ENCODE measurements at places on chromosomes 1 and 21.

- DNase-seq, result no peak
Measured at GRCh38 chr1:241730031-241730430, 78.0 kb downstream of the WDR64 start.

DNA sequence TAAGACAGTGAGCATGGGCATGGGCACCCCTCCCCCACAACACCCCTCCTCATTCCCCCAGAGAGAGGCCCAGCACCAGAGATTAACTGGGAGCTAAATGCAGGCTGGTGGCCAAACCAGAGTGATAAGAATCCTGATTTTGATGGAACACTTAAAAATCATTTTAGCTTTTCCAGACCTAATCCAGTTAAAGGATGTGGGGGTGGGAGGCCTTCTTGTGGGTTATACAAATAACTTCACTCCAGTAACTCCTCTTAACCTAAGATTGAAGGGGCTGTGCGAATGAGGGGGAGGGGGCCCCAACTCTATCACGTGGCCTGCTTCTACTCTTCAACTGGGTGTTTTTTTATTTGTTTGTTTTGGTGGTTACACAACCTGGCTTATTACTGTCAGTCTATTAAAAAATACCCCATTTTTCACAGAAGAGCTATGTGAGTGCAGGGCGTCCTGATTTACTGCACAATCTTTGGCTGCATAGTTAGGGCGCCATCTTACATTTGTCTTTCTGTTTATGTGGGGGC, 398.1 kb upstream of the LYPLAL1 start:
- DNase-seq, result no peak

DNA sequence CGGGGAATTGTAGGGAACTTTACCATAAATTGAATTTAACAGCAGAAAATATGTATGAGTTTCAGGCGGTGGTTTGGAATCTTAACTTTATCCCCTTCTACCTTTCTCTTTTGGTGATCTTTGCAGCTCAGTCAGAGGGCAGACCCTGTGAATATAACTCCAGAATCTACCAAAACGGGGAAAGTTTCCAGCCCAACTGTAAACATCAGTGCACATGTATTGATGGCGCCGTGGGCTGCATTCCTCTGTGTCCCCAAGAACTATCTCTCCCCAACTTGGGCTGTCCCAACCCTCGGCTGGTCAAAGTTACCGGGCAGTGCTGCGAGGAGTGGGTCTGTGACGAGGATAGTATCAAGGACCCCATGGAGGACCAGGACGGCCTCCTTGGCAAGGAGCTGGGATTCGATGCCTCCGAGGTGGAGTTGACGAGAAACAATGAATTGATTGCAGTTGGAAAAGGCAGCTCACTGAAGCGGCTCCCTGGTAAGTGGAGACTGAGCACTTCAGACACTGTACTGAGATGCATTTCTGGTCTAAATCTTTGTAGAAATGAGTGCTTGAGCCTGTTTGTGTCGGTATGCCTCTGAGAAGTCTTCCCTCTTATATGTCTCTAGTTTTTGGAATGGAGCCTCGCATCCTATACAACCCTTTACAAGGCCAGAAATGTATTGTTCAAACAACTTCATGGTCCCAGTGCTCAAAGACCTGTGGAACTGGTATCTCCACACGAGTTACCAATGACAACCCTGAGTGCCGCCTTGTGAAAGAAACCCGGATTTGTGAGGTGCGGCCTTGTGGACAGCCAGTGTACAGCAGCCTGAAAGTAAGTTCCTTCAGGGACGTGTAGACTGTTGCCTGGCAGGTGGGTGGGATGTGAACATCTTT, 1.5 kb downstream of the CCN1 start:
- DNase-seq, result no peak

GRCh38 chr1:226987179-226987536, 47.1 kb downstream of the COQ8A start:
- DNase-seq, result no peak

- DNase-seq, result no peak
Measured at GRCh38 chr1:166859597-166859996, 16.5 kb downstream of the TADA1 start.

DNA sequence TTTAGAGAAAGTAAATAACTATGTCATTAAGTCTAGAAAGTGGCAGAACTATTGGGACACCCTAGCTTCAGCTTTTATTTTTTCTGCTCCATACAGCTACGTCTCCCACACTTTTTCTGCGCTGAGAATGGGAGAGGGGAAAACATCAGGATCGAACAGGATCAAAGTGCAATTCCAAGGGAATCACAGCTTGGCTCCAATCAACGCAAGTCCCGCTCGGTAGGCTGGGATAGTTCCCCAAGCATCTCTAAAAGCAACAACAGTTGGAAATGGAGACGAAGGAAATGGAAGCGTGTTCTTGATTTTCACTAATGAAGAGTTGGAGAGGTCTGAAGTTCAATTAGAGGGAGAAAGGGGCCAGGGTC, 536 bp downstream of the HMGCL start:
- DNase-seq, result no peak

GRCh38 chr1:92998821-92999220, 37.6 kb upstream of the DIPK1A start:
- DNase-seq, result no peak

DNA sequence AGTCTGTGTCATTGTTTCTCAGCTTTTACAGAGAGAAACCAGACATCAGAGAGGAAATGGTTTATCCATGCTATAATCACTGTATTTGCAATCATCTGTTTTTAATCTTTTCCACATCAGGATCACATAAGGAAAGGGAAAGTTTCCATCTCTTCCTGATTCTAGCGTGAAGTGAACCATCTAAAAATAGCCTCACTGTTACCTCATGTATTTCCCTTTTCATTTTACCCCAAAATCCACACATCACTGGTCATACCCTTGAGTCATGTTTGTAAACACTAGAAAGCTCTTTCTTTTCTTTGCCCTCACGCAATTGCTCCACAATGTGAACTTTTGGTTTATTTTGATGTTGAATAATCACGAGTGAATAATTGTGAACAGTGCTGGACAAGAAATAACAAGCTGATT, 146.0 kb downstream of the PLA2G4A start:
- DNase-seq, result no peak

- DNase-seq, result peak; percentile 37
Measured at GRCh38 chr1:117653732-117654492, 48.1 kb downstream of the TENT5C start.

DNA sequence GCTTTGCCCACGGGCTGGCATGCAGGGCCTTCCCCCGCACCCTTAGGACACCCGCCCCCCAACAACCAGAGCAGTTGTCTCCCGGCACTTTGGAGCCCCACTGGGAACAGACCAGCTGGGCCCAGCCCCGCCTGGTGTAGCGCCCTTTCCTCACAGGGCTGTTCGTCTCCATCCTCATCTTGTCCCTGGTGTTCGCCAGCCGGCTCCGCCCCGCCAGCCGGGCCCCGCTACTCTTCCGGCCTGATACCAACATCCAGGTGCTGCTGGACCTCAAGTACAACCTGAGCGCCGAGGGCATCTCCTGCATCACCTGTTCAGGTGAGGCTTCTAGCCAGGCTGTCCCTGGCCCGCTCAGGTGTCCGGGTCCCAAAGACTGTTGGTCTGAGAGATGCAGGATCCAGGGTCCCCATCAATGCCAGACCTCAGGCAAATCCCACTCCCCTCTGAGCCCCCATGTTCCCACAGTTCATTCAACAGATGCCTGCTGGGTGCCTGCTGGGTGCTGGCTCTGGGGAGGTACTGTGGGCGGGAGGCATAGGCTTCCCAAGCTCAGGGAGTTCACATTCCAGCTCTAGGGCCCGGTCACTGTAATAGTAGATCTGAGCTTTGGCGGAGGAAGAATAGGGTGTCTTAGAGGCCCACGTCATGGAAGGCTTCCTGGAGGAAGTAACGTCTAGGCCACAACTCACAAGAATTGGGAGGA, 41.7 kb downstream of the DISP3 start:
- no peak for DNase-seq

DNA sequence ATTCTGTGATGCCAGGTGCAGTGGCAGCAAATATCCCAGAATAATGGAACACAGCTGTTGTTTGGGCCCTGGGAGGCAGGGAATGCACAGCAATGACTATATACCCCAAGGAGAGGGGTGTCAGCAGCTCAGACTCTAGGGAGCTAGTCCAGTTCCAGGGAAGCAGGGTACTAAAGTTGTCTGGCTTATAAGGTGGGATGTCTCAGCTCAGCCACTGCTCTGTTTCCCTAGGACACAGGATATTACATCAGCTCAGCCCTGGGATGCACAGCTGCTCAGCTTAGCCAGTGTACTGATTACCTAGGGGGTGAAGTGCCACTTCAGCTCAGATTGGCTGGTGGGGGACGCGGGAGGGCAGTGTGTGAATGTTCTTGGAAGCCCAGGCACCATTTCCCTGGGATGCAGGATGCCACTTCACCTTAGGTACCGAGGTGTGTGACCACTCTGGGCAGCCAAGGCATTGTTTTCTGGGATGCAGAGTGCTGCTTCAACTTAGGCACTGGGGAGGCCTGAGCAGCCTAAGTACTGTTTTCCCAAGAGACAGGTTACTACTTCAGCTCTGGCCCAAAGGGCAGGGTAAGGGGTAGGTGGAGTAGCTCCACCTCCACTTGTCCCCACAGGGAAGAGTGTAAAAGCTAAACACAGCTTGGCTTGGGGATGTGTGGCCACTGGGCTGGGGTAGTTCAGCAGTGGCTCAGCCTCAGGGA, 59.4 kb downstream of the DIPK1A start:
- DNase-seq, result no peak

- peak; percentile 65 for DNase-seq
Measured at GRCh38 chr1:214331827-214332423, 51.0 kb downstream of the SMYD2 start.

- DNase-seq, result peak; percentile 53
Measured at GRCh38 chr1:10733474-10734366, 62.7 kb downstream of the CASZ1 start.

GRCh38 chr1:1331068-1331965, at the start of gene TAS1R3:
Gene TAS1R3, plus strand, starts transcription at chr1:1331280. Its CDS starts 66 bp downstream, at chr1:1331346.
- no peak for DNase-seq

- DNase-seq, result no peak
Measured at GRCh38 chr1:232696466-232696865, 66.5 kb upstream of the SIPA1L2 start.

- no peak for DNase-seq
Measured at GRCh38 chr1:85894651-85895050, 186.4 kb upstream of the ZNHIT6 start.

DNA sequence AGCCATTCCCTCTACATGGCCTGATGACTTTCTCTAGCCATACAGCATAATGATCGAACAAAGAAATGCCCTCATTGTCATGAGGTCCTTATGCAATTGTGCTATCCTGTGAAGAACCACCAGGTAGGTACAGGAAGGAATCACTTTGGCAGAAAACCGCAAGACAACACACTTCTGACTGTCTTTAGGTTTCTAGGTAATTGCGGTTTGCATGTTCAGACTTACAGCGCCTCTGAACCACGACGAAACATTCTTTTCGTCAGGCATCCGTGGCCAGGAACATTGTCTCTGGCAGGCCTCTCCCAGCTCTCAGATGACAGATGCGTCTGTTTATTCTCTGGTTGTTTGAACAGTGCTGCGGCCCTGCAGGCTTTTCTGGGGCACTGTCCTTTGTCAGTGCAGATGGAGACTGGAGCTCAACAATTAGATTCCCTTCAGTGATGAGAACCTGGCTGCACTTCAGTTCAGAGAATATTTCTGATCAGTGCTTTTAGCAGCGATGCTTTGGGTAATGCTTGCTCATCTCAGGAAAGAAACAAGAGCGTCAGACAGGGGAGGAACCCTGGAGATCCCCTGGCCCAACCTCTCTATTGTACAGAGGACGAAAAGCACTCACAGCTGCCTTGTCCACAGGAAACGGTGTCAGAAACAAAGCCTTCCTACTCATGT, 63.4 kb downstream of the B3GALT5 start:
- DNase-seq, result no peak

- DNase-seq, result no peak
Measured at GRCh38 chr1:112982853-112983536, 27.0 kb upstream of the SLC16A1 start.

DNA sequence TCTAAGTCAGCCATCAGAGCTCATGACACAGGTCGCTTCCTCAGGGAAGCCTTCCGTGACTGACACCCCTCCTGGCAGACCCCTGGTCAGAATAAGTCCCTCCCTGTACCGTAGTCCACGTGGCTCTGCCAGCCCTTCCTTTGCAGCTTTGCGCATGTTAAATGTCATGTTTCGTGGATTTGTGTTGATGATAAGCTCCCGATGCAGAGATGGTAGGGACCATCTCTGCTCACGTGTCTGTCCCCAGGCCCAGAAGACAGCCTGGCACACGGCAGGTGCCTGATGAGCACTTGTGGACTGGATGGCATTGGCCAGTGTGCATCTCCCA, 75.9 kb downstream of the DHRS3 start:
- DNase-seq, result no peak

DNA sequence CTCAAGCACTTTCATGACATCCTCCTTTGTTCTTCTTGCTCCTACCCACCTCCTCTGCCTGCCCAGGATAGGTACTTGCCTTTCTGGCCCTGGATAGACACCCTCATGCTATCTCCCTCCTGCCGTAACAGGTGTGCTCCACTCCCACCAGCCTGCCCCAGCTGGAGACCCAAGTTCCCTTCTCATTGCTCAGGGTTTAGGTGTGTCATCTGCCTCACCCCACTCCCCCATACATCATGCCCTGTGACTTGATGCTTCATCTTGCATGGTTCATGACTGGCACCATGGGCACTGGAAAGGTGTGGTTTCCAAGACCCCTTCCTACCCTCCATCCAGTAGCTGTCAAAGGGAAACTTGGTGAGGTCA, 5.9 kb downstream of the RHEX start:
- DNase-seq, result no peak

DNA sequence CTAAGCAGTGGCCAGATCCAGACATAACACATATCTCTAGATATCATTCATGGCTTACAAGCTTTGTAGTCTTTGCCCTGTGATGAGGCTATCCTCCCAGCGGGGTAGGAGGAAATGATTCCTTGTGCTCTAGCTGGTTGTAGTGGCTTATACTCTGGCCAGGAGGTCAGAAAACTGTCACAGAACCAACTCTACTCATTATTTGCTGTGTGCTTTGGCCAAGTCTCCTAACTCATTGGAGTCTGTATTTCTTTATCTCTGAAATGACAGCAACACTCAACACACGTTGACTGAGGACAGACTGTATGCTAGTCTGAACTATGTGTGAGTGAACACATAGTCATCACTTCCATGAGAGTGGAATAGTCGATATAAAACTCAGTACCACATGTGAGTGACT, 116.7 kb upstream of the F3 start:
- no peak for DNase-seq

DNA sequence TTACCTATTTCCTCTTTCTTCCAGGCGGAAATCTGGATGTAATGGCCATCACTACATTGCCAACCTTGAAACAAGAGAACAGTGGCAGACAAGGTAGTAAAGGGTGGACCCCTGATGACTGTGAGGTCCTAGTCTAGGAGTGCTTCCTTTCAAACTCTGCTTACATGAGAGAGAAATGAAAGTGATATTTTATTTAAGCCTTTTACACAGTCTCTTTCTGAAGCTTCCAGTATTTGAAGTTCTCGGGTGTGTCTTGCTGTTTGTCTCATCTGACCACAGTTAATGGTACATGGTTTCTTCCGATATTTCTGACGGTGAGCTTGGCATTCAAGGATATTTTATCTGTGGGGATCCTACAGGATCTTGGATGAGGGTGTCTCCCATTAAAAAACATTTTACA, 215.2 kb downstream of the SLC45A1 start:
- no peak for DNase-seq

GRCh38 chr21:15206514-15206913, 141.7 kb upstream of the NRIP1 start:
- DNase-seq, result no peak

- no peak for DNase-seq
Measured at GRCh38 chr1:225343618-225344017, 84.2 kb downstream of the LBR start.

- no peak for DNase-seq
Measured at GRCh38 chr1:117025568-117025967, 24.0 kb downstream of the CD101 start.

GRCh38 chr1:225771661-225772322, 5.8 kb upstream of the SRP9 start:
- DNase-seq, result no peak
